CD8-positive, alpha-beta memory T cell (primary cell): ENCODE measurements at places on chromosomes 1 and 21. TPM values are rescaled to one million over a fixed set of nuclear protein-coding genes. Genes with fewer than 3 reads are reported as not detected.

DNA sequence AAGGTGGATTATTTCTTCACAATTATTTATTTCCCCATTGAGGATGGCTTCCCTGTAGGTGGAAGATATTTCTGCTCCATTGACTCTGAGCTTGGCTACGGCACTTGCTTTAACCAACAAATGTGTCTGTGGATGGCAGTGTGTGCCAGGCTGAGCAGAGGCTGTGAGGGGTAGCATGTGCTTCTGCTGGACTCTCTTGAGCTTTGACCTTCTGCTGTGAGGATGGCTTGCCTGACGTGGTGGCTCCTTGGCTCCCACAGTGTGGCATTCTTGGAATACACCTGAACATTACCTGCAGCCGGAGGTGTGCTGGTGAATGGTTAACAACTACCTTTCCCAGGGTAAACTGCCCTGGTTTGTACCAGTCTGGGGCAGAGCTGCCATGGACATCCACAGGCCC is 46.8 kb downstream of the WDR3 start:
- no peak for DNase-seq
- no peaks in the 10 kb centered on the region for H3K4me1 ChIP-seq
- no peak overlapping the region for H3K4me3 ChIP-seq
- no peaks in the 10 kb centered on the region for H3K27me3 ChIP-seq
- H3K27ac ChIP-seq: no peak overlapping the region
- no peaks in the 10 kb centered on the region for H3K36me3 ChIP-seq

Gene CDA
- not detected for total RNA-seq

- no peak for DNase-seq
- no peak overlapping the region for H3K4me3 ChIP-seq
- H3K27me3 ChIP-seq: peaks cover 6% of the 10 kb centered on the region
Observed at GRCh38 chr1:3312310-3312897, 142.1 kb upstream of the ARHGEF16 start.

Gene PPP1R12B
- total RNA-seq: 11.9 TPM

DNA sequence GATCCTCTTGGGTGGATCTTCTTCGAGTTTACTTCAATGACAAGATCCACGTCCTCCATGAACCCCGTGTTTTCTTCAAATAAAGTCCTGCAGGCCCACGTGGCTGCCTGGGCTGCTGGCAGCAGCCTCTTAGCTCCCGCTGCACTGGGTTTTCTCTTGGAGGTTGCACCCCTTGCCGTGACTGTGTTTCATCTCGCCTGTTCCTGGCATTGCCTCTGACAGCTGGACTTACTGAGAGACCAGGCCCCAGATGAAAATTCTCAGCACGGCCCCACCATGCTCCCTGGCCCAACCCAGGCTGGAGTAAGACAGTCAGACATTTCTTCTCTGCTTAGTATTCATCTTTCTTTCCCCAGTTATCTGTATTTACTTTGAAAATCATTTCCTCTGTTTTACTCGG is 274.8 kb upstream of the RUNX1 start:
- no peaks in the 10 kb centered on the region for H3K36me3 ChIP-seq
- no peak overlapping the region for H3K4me3 ChIP-seq

Gene NENF
- 45.5 TPM for total RNA-seq

GRCh38 chr1:160204526-160205241 is 500 bp upstream of the PEA15 start:
- H3K27ac ChIP-seq: no peak overlapping the region
- peak overlapping the region; percentile 25 for H3K4me3 ChIP-seq
- no peak for DNase-seq

DNA sequence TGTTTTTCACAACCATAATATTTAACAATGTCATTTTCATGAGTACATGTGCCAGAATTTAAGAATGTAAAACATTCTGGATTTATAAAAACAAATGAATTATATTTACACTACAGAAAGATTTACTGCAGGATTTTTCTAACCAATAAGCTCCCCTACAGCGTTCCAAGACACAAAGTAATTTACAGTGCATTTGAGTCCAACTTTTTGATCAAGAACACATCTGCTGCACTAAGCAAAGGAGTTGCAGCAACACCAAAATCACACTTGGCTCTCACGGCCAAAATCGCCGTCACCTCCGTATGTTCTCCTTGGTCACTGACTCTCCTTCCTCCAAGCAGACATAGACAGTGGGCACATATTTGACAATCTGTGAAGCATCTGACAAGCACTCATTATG is 7.7 kb downstream of the VPS26C start:
- peaks cover 28% of the 10 kb centered on the region for H3K4me1 ChIP-seq
- H3K27ac ChIP-seq: no peak overlapping the region
- no peaks in the 10 kb centered on the region for H3K27me3 ChIP-seq
- no peak overlapping the region for H3K4me3 ChIP-seq
- H3K36me3 ChIP-seq: peaks cover 6% of the 10 kb centered on the region
